A549 treated with CORT108297 at 1 μM for 4 hours (cell line): ENCODE measurements at places on chromosomes 5 and 9. TPM values are rescaled to one million over a fixed set of nuclear protein-coding genes. Genes with fewer than 3 reads are reported as not detected.

Gene SLC1A3
- 0.20 TPM in 1 of 5 replicates, not detected in the others for total RNA-seq

Gene IRX2
- 1.1 to 1.8 TPM (median 1.6 TPM) in 5 replicates for total RNA-seq

Gene ATOSB
- total RNA-seq, result 7.3 to 12.4 TPM (median 10.5 TPM) in 5 replicates

Gene PCDHGB6
- total RNA-seq, result 0.03 to 0.14 TPM (median 0.09 TPM) in 5 replicates
